ENCODE measurements at places on chromosomes 2 and 18. TPM values are rescaled to one million over a fixed set of nuclear protein-coding genes. Genes with fewer than 3 reads are reported as not detected.

GRCh38 chr2:29495068-29495467 is 379.9 kb downstream of the CLIP4 start:
- no peak for DNase-seq

GRCh38 chr2:38274286-38275276 is 102.5 kb downstream of the ATL2 start:
- no peak for DNase-seq

DNA sequence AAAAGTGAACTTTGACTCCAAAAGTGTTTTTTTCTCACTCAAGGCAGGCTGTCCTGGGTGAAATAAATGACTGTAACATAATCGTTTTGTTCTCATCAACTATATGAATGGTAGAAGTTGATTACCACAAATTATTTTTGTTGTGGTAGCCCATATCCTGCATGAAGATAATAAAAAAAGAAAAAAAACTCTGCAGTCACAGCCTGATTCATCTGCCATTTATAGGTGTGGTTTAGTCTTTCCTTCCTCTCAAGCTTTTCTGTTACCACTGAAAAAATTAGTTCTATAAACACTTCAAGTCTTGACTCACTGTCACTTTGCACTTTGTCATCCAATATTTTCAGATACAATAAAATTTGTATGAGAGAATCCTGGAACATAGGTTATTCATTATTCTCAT is 522.0 kb downstream of the PLCL1 start:
- no peak for DNase-seq

- DNase-seq, result no peak
These were observed 20.6 kb downstream of the FN1 start for GRCh38 chr2:215415218-215415617.

GRCh38 chr2:196980473-196980872 is 54.0 kb upstream of the PGAP1 start:
- no peak for DNase-seq

DNA sequence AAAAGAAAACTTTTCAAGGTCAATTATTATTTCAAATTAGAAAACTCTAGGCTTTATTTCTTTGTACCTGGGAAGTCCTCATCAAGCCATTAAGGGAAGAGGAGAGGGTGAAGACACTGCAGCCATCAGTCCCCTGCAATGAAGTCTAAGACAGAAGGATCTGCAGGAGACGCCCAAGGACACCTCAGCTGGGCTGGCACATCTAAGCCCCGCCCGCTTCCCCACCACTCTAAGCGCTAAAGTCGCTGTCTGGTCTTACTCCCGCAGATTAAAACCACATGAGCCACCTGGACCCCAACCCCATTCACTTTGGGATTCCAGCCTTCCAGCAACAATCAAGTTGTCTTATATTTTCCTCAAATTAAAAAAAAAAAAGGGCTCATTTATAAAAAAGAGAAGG is 104.4 kb downstream of the AFF3 start:
- no peak for DNase-seq

GRCh38 chr2:8408560-8409460 is 273.0 kb upstream of the ID2 start:
- no peak for DNase-seq

- no peak for DNase-seq
These were observed 5.3 kb downstream of the MLPH start for GRCh38 chr2:237492137-237492890.

DNA sequence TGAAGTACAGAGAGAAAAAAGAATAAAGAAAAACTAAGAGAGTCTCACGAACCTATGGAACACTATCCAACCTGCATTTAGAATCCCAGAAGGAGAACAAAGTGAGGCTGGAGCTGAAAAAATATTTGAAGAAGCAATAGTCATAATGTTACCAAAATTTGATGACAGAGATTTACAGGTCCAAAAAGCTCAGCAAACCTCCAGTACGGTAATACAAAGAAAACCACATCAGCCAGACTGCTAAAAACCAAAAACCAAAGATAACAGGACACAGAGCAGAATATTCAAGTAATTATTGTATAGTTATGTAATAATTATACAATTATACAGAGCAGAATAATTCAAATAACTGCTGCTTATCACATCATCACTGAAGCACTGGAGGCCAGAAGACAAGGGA is 23.7 kb downstream of the ATL2 start:
- DNase-seq, result no peak

DNA sequence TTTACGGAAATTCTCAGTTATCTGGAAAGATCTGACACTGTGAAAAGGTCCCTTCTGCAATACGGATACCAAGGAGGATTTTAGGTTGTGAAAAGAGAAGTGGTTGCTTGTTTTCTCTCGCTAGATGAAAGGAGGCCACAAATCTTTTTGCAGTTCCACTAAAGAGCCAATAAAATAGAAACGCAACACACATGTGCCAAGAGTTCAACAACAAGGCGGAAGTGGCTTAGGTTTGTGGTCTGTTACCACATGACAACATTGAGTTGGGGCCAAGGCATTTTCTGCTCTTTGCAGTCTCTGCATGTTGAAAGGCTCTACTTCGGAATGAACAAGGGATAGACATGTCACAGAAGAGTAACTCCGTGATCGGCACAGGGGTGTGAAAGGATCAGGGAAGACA is 115.7 kb upstream of the OSR1 start:
- no peak for DNase-seq

DNA sequence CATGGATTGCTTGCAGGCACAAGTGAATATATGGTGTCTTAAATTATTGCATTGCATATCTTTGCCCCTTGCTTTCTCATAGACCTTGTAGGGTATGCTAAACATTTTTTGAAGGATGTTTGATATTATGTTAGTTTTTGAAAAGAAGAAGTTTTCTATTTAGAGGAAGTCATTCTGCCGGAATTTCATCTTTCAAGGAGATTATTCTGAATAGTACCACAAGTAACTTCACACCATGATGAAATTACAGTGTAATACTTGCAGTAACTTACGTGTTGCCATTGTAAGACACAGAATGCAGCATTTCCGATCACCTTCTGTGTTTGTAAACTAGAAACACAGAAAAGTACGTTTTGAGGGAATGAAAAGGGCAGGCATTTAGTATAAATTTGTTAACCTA is 71.9 kb downstream of the ACVR2A start:
- no peak for DNase-seq

DNA sequence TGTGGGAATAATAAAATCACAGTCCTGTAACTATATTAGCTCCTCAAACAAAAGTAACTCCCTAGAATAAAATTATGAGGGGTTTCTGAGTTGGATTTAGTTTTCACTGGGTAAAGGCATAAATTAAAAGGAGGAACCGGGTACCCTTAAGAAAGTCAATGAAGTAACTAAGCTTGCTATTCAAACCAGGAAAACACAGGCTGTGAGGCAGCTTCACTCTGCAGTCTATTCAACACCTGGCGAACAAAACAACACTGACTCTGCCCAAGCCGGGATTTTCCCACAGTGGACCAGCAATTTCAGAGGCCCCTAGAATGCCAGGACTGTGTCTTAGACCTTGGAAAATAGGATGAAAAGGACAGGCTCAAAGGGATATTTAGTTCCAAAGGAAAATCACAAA is 24.6 kb upstream of the CREB1 start:
- DNase-seq, result no peak

DNA sequence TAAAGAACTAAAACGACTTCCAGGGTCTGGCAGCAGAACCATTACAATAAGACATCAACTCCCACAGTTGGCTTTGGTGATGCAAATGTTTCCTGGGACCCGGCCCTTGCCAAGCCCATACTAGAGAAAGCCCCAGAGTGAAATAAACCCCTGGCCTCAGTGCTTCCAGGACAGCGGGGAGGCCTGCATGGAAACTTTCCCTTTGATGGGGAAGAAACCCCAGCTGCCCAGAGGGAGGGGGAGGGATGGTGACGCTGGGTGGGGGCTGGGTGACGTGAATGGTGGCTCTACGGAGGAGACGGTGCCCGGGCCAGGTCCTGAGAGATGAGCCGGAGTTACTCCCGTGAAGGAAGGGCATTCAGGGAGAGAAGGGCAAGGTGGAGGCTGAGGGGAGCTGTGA is 27.5 kb downstream of the INHBB start:
- DNase-seq, result no peak

GRCh38 chr2:120750488-120751210 is 15.0 kb downstream of the GLI2 start:
- DNase-seq, result peak; percentile 52

DNA sequence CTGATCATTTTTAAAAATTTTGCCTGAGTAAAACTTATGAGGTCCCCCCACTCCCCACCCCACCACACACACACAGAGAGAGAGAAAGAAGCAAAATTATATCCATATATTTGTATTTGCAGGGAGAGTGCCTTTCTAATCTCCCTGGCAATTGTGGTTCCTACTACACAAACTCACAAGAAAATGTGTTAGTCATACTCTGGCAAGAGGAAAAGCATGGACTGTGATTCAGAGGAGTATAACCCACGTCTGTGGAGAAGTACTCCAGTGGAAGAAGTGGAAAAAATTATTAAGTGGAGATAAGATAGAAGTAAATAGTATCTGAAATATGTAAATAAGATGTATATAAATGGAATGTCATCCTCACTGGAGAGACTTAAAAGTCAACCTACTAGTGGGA is 114.0 kb downstream of the DSEL start:
- no peak for DNase-seq

The TRMT61B gene
- total RNA-seq, result 20.7 TPM

The EFR3B gene
- 5.3 TPM for total RNA-seq

The INPP4A gene
- total RNA-seq, result 29.5 TPM
